ENCODE measurements at places on chromosomes 12 and 14.

- DNase-seq: no peak
These were observed 105.0 kb upstream of the SLC38A2 start for GRCh38 chr12:46477541-46477940.

DNA sequence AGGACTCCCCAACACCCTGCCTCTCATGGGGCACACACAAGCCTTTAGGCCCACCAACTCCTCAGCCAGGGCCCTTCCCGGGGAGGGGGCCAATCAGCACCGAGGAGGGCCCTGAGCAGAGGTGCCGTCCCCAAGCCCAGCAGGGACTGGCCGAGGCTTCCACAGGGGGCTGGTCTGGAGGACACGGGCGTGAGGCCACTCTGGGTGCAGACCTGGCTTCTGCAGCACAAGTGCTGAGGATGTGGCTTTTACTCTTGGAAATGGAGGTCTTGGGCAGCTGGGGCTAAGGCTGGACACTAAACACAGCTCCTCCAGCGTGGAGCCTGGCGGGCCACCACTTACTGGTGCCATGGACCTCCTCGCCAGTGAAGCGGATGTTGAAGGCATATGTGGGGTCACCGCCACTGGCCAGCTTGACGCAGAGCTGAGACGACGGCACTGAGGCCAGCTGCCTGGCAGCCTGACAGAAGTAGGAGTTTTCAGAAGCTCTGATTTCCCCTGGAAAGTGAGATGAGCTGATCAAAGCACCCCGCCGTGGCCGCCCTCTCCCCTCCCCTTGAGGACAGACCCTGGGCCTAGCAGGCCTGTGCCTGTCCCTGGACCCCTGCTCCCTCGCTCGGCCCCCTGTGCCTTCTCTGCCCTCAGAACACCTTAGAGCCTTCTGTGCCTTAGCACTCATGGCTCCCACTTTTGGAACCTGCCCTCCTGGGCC lies 44.0 kb downstream of the TRAFD1 start:
- DNase-seq: no peak

- DNase-seq: no peak
These were observed 868.8 kb upstream of the TMEM132C start for GRCh38 chr12:127398016-127398710.

DNA sequence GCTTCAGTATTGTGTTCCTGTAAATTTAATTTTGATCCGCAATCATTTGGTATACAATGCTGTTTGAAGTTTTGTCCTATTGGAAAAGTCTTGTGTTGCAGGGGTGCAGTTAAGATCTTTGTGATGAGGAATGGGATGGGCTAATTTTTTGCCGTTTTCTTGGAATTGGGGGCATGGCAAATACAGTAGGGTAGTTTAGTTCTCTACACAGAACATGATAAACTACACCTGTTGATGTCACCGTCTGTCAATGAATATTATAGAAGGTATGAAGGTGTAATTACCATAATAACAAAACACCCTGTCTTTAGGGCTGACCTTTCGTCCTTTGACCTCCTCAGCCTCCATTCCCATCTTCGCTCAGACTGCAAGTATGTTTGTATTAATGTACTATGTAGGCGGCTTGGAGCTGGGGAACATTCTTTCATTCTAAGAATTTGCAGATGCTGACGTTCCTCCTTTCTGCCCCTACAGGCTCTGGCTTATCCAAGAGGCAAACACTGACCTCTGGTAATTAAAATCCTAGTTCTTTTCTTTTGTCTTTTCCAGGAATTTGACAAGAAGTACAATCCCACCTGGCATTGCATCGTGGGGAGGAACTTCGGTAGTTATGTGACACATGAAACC lies 1.7 kb downstream of the DYNLL1 start:
- no peak for DNase-seq

- DNase-seq: no peak
These were observed 73.8 kb upstream of the DACT1 start for GRCh38 chr14:58563978-58564377.

- DNase-seq: no peak
These were observed 180.8 kb downstream of the ERC1 start for GRCh38 chr12:1171657-1172408.

DNA sequence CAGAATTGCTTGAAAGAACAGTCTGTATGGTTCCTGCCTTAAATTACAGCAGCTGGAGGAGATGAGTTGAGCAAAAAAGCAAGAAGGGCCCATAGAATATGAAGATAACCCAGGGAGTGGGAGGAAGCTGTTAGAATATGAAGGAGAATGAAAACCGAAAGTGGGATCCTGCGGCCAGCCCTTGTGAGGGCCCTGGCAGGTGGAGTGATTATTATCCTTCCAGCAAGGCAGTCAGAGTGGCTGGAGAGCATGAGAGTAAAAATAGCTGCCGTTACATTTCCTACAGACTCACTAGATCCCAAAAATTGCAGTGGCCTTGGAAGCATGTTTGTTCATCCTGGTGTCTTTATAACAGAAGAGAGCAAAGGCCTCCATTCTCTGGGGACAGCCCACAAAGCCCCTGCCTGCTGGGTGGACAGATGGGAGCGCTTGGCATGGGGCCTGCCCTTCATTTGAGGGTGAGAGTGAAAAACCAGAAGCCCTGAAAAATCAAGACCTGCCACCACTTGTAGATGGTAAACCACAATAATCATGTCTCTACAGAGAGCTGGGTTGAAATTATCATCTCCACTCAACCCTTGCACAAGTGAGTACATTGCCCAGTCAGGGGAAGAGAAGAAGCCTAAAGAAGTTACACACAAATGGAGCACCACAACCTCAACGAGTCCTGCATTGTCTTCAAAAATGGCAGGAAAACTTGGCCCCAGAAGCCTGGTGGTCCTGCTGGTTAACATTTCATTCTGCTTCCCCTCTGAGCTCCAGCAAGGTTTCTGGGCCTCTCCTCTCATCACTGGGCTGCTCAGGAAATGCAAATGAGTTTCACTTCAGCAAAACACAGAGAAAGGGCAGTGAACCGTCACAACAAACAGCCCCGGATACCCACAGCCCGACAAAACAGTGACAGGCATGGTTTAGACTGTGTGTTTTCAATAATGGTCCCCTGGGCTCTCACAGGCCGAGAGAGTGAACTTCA lies 20.5 kb downstream of the ZDHHC22 start:
- no peak for DNase-seq

- no peak for DNase-seq
These were observed 59.1 kb upstream of the DCN start for GRCh38 chr12:91241756-91242155.

- no peak for DNase-seq
These were observed 50.9 kb downstream of the FBXO33 start for GRCh38 chr14:39381366-39381765.

- no peak for DNase-seq
These were observed 14.2 kb downstream of the HMGA2 start for GRCh38 chr12:65838330-65838976.

DNA sequence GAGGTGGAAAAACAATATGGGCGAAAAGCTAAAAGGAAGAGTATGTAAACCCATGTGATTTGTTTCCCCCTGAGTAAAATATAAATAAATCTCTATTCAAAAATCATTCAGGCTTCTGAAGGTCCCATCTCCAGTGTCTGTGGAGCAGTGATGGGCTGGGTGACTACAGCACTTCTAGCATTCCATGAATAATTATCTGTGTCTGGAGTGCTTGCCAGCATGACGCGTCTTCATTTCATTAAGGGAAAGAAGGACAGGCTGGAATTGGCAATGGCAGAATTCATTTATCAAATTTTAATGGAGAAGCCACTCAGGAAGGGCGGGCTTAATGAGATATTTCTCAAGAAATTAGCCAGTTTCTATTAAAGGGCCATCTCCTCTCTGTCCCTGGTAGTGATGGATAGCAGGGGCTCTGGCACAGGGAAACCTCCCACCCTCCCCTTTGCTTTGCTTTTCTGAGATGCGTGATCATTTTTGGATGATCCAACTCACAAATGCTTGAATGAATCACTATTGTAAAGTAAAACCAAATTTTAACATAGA lies 916.3 kb upstream of the SEL1L start:
- no peak for DNase-seq

GRCh38 chr14:62711351-62712023 lies 333.8 kb downstream of the KCNH5 start:
- DNase-seq: no peak

- no peak for DNase-seq
These were observed 106.4 kb downstream of the PCNX1 start for GRCh38 chr14:71013551-71014192.

GRCh38 chr14:101603096-101603495 lies 41.8 kb downstream of the DIO3 start:
- no peak for DNase-seq

GRCh38 chr14:96249029-96249428 lies 7.0 kb upstream of the BDKRB1 start:
- DNase-seq: no peak

- no peak for DNase-seq
These were observed 205.7 kb upstream of the GZMB start for GRCh38 chr14:24839617-24840203.

All from stimulated activated CD8-positive, alpha-beta memory T cell treated with anti-CD3 and anti-CD28 coated beads, Interleukin-15, amount 100 ng/mL, for 4 hours (primary cell).